ENCODE measurements at places on chromosomes 6 and 20.

- DNase-seq: no peak
These were observed 108.8 kb downstream of the TIAM2 start for GRCh38 chr6:155103816-155104366.

GRCh38 chr20:54385746-54386145 lies 89.6 kb upstream of the DOK5 start:
- no peak for DNase-seq

GRCh38 chr6:123017104-123017682 lies 21.2 kb downstream of the CLVS2 start:
- DNase-seq: no peak

DNA sequence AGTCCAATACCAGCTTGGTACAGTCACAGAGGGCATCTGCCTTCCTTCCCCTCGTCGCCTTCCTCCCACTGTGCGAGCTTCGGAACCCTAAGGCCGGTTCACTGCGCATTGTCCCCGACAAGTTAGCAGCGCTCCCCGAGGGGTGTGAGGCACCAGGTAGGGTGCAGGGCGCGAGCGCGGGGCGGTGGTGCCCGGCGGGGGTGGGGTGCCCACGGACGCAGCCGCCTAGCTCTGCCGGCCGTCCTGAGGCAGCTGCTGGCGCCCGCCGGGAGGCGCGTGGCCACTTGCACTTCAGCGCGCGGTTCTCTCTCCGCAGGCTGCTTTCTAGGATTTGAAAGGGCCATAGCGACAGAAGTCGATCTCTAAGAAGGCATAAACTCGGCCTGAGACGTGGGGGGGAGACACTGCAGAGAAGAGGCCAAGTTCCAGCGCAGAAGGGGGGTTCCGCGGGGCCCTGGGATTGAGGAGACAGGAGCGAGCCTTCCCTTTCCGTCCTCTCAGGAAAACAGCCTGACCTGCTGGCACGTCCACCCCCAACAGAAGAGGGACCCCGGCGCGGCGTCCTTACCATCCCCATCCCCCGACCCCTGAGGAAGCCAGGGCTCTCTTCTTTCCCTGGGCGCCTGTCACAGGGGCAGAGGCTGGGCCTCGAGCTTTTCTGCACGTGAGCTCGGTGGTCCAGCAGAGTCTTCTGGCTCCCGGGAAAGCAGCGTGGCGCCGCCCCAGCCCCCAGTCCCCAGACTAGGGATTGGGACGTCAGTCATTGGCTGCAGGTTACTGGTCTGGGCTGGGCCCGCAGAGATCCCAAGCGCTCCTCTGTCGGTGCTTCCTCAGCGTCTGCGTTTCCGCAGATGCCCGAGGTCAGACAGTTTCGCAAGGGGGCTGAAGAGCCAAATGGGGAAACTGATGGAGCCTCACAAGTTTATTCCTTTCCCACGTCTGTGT lies 15.6 kb upstream of the PRDM13 start:
- no peak for DNase-seq

- DNase-seq: no peak
These were observed 31.4 kb downstream of the FOXP4 start for GRCh38 chr6:41577356-41578216.

DNA sequence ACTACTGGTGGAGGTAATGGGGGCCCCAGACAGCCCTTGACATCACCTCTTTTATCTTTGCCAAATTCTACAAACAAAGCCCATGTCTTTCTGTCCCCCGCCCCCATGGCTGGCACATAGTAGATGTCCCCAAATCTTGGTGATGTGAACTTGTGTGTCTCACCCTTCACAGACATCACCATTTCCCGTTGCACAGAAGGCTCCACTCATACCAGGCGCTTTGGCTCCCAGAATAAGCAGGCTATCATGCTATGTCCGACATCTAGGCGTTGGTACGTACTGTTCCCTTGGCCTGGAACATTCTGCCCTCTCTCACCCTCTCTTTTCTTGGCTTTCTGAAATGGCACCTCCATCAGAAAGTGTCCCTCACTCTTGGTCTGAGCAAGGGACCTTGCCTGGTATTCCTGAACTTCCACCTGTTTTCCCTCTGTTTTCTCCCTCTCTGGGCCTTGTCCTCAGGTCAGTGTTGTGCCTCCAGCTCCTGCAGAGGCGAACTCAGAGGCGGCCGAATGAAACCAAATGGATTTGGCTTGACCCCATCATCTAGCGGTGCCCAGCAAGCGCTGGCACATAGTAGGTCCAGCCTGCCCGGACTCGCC lies 968 bp upstream of the CCN5 start:
- no peak for DNase-seq

GRCh38 chr20:37266940-37267666 lies 5.5 kb upstream of the GHRH start:
- no peak for DNase-seq

DNA sequence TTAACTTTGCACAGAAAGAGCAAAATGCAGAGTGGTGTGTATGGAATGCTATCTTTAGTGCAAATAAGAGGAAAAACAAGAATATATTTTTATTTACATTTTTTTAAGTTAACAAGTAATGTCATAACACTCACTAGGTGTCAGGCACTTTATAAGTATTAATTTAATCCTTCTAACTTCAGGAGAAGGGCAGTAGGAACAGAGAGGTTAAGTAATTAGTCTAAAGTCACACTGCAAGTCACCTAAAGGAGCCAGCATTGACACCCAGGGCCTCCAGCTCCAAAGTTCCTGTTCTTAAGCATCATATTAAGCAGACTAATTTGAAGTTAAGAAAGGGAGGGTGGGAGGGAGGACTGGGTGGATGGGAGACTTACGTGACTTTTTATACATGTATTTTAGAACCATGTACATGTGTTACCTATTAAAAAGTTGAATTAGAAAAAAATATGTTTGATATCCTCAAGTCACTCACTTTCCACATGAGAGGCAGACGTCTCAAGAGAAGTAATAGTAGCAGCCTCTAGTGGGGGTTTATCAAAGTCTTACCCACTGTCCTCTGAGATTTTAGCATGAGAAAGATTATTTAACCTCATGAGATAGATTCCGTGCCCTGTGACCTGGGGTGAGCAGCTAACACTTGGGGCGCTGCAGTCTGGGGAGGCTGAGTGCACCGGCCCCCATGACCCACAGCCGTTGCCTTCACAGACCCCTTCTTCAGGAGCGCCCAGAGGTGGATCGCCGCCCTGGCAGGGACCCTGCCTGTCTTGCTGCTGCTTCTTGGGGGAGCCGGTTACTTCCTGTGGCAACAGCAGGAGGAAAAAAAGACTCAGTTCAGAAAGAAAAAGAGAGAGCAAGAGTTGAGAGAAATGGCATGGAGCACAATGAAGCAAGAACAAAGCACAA lies 7.0 kb downstream of the BTN3A1 start:
- no peak for DNase-seq

GRCh38 chr6:25454136-25454535 lies 175.0 kb downstream of the CARMIL1 start:
- DNase-seq: no peak

DNA sequence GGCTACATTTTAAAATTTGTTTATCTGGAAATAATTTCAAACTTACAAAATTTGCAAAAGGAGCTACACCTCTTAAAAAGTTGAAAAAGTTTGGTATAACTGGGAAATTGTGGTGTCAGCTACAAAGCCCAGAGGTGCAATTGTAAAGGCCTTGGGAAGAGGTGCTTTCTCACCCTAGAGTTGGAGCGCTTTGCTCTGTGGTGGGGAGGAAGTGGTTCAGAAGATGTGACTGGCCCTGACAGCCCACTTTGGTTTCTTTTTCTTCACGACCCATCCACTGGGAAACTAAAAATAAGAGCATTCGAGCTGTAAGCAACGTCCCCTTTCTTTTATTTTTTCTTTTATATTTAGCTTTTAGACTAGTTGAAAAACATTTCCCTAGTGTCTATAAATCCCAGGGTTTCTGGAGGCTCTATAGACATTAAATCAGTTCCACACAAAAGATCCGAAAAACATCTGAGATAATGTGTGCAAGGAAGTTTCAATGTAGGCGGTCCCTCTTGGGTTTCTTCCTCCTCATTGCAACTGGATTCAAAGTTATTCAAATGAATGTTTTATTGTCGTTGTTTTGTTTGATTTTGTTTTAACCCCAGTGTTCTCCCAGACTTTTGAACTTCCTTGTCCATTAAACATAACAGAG lies 397.8 kb downstream of the KIF16B start:
- DNase-seq: no peak

GRCh38 chr20:47252879-47253307 lies 103.6 kb downstream of the ZMYND8 start:
- no peak for DNase-seq

DNA sequence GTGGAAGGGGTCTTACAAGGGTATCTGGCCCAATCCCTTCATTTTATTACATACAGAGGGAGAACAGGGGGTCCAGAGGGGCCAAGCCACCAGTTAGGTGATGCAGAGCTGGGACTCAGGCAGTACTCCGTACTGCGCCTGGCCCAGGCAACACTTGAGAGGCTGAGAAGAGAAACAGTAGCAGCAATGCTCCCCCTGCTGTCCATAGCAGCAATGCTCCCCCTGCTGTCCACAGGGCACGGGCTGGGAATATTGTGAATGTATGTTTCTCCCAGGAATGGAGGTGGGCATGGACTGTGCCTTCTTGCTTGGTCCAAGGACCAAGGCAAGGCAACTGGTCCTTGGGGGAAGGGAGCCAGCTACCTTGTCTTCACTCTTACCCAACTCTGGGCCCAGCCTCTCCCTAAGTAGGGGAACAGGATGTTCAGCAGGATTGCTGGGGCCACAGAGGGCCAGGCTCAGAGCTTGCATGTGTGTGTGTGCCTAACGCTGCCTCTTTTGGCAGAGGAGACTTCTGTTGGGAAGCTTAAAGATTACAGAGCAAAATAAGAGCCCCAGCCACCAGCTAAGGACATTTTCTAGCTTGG lies 14.8 kb upstream of the FAM83C start:
- no peak for DNase-seq

DNA sequence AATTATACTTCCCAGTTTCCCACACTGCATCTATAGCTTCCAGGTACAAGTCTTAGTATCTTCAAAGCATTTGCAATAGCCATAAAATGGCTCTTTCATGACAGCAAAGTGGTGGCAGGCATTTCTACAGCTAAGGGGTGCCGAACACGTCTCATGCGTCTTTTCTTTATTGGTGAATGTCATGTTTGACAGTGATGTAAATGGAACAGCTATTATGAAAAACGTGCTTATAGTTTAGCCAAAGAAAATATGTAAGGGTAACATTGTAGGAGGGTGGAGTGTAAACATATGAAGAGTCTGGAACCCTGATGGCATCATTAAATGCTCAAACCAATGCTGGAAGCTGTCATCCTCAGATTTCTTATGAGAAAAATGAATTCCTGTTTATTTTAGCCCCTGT lies 37.9 kb downstream of the COL11A2 start:
- DNase-seq: no peak

DNA sequence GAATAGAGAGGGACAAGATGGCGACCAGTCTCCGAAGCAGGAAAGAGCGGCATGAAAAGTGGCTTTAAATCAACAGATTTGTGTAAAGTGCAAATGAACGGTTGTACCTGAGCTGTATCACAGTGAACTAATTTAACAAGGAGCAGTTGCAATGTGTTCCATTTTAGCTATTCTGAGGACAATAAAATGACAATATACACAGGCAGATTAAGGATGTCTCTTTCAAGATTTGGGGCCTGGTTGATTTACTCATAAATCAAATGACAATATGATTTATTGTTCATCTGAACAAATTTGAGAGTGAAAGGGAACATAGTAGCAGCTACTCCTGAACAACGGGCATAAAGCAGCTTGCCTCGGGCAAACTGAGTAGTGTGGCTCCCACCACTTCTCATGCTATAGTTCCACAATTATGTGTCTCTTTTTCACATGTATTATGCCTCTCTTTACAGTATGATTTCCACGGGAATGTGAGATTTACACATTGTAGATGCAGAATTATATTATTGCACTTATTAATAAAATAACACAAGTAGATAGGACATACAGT lies 204.1 kb upstream of the AGPAT4 start:
- no peak for DNase-seq

DNA sequence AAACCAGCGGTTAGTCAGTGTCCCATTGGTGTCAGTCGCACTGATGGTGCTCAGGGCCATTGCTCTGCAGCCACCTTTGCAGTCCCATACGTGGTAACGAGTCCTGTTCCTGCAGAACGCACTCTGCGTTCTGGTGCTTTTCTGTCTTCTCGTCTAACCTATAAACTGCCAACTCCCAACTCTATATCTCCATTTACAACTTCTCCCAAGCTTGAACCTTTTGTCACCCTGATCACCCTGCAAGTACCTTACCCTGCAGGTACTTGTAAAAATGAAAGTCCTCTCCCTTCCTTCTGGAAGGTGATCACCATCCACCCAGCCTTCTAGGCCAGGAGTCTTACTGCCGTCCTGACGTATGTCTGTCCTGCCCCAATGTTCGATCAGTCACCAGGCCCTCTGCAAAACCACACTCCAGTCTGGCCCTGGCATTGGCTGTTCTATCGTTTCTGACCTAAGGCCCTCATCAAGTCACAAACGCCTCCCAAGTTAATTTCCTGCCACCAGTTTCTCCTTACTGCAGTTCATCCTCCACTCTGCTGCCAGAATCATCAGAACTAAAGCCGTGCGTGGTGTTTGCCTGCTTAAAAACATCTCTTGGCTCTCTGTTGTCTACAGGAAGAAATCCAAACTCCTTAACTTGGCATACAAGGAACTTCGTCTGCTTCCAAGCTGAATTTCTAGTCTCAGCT lies 7.9 kb downstream of the RREB1 start:
- DNase-seq: no peak

DNA sequence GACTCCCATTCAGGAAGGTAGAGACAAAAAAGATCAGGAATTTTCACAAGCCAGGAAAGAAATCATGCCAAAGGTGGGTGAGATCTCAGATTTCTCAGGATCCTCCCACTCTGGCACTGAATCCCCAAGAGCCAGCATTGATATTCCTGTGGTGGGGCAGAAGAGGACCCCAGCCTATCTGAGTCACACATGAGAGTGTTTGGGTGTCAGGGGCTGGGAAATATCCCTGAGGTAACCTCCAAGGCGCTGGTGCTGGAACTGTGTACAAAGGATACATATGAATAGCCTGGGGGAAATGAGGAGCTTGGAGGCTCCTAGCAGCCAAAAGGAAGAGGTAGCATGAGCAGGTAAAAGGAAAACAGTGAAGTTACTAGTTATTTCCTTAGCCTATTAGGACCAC lies 369.4 kb downstream of the BTBD9 start:
- DNase-seq: no peak

DNA sequence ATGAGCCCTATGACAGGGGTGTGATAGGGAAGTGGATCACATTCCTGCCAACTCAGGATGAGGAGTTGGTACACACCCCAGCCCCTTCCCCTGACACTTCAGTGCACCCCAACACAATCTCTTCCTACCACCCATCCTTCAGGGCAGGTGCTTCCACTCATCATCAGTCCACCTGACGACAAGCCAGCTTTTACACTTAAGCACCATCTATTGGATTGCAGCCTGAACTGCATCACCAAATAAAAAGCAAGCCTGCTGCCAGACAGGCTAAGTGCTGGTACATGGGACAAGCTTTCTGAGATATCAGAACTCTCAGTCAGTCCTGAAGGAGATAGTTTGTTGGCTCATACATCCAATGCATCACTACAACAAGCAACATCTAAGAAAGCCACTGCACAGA lies 69.0 kb upstream of the TMEM200A start:
- DNase-seq: no peak

DNA sequence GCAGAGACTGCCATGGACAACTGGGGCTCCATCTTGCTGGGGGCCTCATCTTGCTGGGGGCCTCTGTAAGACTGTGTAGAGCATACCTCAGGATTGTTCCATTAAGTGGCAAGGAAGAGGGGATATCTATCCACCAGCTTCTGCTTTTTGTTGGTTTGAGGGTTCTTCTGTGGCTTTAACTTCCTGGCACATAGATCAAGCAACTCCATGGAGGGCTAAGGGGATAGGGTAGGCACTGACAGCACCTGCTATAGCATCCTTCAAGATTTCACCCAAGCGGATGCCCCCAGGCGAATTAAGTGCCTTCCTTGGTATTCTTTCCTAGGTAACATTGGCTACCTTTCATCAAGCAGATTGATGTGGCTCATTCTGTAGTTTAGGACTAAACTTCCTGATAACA lies 3.8 kb upstream of the LRRN4 start:
- DNase-seq: no peak
